Bone marrow (tissue), 2 donors: ENCODE measurements at places on chromosomes 3 and 15.

GRCh38 chr3:11799791-11800190 is 46.9 kb downstream of the TAMM41 start:
- DNase-seq = no peak

GRCh38 chr3:157354722-157355121 is 81.9 kb upstream of the PTX3 start:
- DNase-seq = no peak

- DNase-seq = no peak
Measured at GRCh38 chr15:38768970-38769369, 204.4 kb upstream of the RASGRP1 start.

DNA sequence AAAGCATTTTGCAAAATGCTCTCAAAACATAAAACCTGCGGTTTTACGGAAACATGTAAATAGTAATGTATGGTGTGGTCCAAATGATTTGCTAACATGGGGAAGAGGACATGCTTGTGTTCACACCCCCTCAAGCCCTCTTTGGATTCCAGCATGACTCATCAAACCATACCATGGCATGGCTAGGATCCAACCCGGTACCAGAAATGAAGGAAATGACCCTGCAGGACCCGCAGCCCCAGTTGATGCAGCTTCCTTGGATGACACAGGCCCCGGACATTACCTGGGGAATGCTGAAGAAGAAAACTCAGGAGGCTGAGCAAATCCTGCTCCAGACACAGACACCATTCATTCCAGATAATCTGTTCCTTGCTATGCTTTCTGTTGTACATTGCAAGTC is 222.9 kb downstream of the DTWD1 start:
- no peak for DNase-seq

- no peak for DNase-seq
Measured at GRCh38 chr3:188573291-188573940, 419.5 kb downstream of the LPP start.

DNA sequence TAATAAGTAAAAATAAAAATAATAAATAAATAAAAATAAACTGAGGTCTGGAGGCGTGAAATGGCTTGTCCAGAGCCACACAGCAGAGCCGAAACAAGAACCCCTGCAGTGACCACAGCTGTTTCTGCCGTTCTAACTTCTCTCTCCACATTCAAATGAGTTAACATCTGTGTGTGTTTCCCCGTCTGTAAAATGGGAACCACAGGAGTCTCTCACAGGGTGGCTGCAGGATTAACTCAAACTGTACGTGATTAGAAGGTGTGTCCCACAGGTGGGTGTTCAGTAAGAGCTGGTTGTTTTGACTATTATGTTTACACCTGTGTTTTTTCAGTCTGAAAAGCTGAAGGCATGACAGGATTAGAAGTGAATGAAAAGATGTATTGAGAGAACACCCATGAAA is 27.0 kb upstream of the MUC4 start:
- no peak for DNase-seq

DNA sequence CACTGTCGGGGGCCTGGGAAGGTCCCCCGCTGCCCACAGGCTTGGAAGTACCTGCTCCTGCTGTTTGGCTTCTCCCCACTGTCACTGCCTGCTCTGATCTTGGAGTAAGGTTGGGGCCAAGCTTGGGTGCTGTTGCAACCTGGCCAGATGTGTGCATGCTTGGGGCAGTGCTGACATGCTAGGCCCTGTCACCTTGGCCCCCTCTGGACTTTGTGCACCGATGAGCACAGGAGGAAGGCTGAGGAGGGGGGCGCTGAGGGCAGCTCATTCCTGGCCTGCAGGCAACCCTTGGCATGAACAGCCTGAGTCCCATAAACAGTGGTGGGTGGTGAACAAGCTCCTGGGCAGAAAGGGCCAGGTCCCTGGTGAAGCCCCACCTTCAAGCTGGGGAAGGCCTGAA is 4.0 kb upstream of the XCR1 start:
- DNase-seq = no peak

- DNase-seq = no peak
Measured at GRCh38 chr3:114527036-114527644, 233.3 kb downstream of the TIGIT start.

DNA sequence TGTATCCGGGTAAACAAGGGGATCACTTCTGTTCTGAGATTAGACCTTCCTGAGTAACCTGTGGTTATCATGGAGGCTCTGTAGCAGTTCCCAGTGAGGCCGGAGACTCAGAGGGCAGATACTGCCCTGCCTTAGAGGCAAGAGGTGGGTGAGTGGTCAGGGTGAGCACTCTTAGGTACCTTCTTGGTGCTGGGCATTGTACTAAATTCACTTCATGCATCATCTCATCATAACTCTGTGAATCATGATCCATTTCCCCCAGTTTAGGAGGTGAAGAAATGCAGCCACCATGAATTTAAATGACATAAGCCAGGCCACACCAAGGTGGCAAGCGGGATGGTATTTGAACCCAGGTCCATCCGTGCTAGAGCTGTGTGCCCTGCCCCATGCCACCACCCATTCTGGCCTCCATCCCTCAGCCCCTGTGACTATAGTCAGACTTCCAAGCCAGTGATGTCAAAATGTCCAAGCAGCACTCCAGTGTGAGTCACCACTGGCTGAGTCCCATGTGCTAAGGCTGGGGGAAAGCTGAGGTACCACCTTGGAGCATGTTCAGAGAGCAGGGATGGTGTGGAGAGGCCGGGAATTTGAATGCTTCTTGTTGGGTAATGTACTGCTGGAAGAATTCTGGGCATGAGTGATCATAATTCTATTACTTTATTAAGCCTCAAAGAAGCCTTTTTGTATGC is 88.8 kb downstream of the EPHB1 start:
- no peak for DNase-seq

DNA sequence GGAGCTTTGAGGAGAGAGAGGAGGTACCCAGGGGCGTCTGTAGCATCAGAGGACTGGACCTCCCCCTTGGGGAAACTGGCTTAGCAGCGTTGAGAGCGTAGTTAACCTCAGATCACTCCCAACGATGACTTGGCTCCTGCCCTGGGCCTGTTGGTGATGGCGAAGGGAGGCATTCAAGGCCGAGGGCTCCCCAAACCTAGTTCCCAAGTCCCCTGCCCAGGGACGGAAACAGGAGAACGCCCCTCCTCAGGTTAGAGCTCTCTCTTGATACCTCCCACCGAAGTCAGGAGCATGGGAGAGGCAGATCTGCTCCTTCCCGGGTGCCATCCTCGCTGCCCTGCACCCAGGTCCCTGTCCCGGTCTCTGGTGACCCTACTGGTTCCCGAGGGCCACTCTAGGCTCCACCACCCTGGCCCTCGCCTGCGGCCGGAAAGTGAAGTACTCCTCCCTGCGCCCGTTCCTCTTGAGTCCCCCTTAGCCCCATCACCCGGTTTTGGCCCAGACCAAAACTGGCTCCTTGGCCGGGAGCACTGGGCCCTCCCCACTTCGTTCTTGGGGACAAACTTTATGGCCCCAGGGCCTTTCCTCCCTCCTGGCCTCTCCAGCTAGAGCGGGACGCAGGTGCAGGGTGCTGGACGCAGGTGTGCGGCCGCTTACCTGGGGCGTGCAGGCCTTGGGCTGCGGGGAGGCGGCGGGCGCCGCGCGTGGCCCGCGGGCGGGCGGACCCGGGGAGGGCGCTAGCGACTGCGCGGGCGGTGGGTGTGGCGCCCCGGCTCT is 2.6 kb upstream of the SKOR1 start:
- DNase-seq = no peak

DNA sequence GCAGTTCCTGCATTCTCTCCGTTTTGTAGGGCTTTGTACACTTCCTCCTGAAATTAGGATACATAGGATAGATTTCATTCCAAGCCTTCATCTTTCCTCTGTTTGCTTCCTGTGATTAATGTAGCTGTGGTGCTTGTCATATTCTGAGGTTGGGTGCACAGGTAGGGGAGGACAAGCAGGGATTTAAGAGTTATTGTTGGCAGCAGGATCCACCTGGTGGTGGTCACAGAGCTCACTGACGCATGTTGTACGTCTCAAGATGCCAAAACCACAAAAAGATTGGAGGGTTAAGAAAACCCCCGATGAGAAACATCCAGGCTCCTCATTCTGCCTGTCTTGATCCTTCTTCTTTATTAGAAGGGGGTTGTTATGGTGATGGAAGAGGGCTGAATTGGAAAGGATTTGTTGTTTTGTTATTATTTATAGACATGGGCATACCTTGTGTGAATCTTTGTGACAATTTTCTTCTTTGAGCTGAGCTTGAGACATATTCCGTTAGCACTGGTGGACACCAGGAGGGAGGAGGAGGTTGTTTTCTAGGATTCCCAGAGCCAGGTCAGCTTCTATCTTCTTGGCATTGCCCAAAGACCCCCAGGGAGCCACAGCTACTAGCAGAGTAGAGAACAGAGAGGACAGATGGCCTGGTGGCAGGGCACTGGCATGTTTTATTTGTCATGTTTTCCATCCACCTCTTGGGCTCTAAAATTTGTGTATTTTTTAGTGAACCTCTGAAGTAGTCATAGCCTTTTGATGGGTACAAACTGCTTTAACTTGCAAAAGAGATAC is 57.7 kb upstream of the LARS2 start:
- no peak for DNase-seq

- DNase-seq = no peak
Measured at GRCh38 chr3:103195216-103195615, 760.4 kb downstream of the ZPLD1 start.

DNA sequence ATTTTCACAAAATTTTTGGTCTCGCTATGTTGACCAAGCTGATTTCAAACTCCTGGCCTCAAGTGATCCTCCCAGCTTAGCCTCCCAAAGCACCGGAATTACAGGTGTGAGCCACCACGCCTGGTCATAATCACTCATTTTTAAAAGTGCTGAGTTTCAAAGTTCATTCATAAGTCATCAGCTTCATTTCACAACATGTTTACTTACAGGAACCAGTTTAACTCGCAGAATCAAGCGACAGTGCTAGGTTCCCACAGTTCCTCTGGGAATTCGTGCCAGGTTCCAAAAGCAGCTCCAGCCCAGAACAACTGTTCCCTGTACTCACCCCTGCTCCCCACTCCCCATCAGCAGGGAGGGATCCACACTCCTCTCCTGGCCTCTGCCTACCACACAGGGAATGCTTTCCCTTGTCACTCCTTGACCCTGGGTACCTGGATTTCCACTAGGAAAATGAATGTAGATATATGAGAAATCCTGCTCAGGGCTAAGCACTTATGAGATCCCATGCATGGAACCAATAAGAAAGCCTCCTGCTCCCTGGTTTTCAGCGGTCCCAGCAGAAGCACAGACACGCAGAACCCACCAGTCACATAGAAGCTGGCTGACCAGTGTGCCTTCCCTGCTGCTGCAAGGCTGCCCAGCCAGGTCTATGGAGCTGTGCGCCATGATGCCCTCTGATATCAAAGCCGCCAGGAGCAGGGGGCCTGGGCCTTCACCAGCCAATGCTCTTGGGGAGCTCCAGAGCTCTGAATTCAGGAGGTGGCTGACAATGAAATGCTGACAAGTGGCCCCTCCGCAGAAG is 72.3 kb downstream of the ITGB5 start:
- DNase-seq = no peak

- DNase-seq = no peak
Measured at GRCh38 chr3:55673764-55674163, 186.7 kb upstream of the WNT5A start.

DNA sequence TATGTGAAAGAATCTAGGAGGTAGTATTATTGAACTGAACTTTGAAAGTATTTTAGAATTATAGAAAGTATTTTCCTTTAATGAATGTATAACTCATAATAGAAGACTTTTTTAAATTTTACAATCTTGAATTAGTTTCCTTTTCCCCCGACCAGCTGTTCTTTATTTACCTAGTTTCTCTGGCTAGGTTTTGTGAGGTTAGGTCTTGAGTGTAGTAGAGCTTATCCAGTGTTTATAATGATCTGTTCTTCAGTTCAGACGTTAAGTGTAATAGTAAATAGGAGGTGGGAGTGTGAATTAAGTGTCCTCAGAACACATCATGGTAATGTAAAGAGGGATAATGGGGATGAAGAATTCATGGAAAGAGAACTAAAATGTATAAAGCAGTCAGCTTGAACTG is 93.8 kb downstream of the MYRIP start:
- DNase-seq = no peak

DNA sequence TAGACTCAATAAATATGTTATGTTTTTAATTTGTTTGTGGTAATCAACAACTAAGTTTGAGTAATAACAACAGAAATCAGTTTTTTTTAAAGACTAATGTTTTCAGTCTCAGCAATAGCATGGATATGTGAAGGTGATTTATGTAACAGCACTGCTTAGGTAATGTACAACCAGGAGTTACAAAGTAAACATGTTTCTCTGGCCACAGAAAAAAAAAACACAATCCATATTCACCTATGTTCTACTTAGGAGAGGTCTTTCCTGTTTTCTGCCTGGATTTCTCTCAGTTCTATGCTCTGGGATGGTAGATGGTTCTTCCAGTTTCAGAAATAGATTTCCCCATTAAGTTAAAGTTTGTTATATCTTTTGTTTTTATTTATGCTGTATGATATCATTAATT is 579.4 kb downstream of the SI start:
- no peak for DNase-seq

- DNase-seq = no peak
Measured at GRCh38 chr3:127070776-127071175, 87.9 kb downstream of the PLXNA1 start.

DNA sequence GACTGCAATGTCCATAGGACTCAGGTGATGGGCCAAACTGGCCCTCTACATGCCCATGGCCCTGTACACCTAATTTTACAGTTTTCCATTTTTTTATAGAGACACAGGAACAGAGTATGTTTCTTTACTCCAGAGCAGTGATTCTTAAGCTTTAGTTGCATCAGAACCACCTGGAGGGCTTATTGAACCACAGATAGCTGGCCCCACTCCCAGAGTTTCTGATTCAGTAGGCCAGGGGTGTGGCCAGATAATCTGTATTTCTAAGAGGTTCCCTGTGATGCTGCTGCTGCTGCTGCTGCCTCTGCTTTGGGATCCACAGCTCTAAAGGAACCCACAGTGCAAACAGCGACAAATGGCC is 5.1 kb downstream of the RBP1 start:
- DNase-seq = no peak

DNA sequence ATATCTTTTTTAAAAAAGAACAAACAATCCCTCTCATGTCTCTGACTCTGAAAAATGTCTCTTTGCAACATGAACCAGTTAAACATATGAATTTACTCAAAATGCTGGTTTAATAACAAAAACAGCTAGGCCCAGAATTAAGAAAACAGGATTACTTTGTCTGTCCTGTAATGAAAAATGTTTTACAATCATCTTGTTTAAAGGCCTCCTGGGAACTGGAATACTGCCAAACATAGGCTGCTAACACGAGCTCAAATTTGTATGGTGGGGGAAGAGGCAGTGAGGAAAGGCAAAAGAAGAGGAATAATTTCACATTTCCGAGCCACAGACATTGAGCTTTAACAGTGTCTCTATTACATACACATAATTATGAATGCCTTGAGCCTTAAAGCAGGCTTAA is 61.7 kb upstream of the PPIB start:
- no peak for DNase-seq

DNA sequence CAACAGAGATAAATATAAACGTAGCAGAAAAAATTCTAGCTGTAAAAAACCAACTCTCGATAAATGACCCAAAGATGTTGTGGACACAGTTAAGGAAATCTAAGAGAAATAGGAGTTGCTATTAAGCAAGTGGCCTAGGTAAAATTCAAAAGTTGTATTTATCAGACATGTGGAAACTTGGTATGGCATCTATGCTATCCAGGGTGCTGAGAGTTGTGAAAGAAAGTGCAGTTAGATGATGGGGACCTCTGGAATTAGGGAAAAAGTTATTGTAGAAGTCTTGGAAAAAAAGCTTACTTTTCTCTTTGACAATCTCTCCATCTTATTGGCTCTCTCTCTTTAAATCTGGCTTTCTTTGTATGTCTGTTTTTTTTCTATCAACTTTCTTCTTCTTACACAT is 1090.9 kb downstream of the TBL1XR1 start:
- no peak for DNase-seq
